ENCODE measurements at places on chromosomes 12 and 14.

DNA sequence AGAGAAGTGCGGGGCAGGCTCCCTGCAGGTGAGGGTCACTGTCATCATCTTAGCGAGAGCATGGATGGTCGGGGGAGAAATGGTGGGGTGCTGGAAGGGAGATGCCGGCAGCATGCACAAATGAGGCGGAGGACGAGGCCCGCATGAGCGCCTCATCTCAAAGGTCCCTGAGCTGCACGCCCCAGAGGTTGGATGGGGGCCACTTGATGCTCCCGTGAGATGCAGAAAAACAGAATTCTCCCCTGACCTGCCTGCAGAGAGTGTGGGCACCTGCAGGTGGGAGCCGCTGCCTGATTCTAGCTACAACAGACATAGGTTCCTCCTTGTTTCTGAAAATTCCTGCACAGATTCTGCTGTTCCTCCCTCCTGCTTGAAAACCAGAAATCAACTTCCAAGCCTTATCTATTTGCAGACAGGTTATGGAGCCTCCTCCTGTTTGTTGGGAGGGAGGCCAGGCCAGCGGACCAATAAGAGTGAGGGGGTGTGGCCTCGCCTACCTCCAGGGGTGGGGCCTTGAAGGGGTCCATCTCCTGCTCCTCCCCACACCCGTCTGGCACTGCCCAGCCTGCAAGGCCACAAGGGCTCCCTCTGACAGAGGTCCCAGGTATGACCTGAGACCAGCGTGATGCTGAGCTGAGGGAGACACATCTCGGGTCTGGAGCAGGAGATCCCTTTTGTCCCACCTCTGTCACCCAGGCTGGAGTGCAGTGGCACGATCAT lies 67.2 kb downstream of the KDM2B start:
- no peak for DNase-seq

DNA sequence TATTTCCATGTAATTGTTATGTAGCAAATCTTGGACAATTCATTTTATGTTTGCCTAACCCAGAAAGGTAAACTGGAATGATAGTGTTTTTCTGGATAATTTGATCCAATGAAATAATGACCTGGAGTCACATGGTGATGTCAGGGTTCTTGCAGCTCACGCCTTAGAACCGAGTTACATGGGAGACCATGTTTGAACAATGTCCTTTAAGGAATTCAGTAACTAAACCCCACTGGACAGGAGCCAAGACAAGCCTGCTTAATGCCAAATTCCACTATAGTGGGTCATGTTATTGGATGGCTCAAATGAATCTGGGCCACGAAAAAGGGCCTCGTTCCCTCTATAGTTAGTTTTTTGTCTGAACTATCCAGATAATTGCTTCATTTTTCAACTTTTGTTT lies 255.8 kb upstream of the HMGA2 start:
- DNase-seq: no peak

- DNase-seq: no peak
Measured at GRCh38 chr14:29905543-29905942, 22.1 kb downstream of the PRKD1 start.

DNA sequence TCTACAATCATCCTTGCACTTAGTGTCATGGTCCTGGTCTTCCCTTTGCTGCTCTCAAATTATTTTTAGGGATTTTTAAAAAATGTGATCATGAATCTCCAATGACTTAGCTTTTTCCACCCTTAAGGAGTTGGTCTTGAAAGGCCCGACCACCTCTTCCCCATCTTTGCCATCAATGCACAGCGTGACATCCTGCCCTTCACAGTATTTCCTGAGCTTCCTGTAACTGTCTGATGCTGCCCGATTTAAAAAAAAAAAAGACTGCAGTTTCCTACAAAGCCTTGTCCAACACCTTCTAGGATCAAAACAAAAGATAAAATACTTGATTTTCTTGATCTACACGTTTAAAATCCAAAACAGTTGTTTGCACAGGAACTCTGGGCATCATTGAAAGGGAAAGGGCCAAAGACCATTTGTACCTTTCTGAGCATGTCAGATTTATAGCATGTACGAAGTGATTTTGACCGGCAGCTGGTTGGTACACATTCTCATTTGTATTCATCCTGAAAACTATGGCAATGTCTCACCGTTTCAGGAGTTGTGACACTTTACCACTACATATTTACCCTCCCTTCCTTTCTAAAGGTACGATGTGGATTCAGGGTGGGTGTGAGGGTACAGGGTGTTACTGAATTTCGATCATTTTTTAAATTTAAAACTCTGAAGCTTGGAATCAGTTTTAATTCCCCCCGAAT lies 7.4 kb upstream of the ELK3 start:
- no peak for DNase-seq

DNA sequence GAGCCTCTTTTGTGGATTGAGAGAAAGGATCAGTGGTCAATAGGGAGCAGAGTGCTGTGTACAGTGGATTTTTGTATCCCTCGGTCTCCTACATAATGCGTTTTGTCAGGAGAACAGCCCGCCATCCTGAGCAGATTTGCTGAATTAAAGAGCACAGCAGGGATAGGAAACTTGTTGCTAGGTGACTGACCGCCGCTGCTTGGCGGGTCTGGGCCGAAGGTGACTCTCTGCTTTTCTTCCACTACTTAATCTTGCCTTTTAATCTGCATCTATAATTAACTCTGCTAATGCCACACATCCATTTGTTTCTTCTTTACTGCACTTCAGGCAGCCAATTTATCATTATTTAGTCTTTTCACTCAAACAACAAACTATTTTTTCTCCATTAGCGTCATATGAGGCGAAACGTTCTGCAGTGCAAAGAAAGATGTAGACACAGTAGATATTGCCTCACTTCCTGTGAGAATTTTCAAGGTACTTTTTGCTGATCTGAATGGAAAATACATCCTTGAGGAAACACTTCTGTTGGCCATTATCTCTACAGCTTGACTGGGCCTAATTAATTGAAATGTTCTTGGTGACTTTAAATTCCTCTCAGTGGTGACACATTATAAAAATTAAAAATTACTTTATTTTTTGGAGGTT lies 108.0 kb downstream of the PPM1A start:
- DNase-seq: no peak

DNA sequence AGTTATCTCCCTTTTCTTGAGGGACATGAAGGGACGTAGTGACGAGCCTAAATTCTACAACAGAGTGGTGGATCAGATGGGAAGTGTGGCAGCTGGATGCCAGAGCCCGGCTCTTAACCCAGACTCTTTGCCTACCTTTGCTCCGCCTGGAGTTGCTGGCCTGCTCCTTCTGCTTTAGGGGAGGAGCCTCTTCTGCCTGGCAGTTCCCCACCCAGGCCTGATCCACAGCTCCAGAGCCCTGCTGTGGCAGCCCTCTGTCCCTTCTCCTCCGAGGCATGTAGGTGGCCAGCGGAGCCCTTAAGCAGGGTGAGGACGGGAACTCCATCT lies 2.3 kb upstream of the PRPH start:
- DNase-seq: no peak

GRCh38 chr14:74514471-74514941 lies 20.9 kb downstream of the ISCA2 start:
- peak; percentile 33 for DNase-seq

GRCh38 chr14:101065246-101065645 lies 161.7 kb upstream of the RTL1 start:
- DNase-seq: no peak

GRCh38 chr14:102768223-102769048 lies 8.8 kb upstream of the TRAF3 start:
- DNase-seq: no peak

DNA sequence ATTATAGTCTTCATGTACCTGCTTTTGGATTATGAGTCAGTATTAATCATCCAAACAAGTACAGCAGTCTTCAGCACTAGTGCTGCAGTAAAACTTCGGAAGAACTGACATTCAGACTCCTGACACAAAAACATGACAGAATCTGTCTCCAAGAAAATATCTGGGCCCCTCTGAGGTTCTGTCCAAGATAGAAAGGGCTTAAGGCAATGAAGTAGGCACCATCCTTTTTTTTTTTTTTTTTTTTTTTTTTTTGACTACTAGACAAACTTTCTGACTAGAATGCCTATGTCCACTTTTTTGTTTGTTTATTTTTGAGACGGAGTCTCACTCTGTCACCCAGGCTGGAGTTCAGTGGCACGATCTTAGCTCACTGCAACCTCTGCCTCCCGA lies 112.5 kb downstream of the MED13L start:
- DNase-seq: peak; percentile 74

GRCh38 chr14:91169951-91170350 lies 56.1 kb downstream of the DGLUCY start:
- no peak for DNase-seq

DNA sequence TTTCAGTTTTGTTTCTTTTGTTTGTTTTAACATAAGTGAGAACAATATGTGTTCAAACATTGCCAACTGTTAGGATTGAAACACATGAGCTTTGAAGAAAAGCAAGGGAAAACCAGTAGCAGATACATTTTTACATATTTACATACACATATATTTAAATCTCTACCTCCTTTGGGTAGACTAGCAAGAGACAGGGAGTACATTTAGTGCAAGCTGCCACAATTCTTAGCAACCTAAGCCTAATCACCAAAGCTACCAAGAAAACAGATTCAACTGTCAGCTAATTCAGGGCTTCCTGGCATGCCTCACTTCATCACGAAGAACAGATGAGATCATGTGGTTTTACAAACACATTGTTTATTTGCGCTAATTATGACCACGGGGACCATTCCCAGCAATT lies 143.1 kb downstream of the PRIMA1 start:
- DNase-seq: no peak

GRCh38 chr12:56634837-56635791 lies 5.0 kb upstream of the BAZ2A start:
- DNase-seq: peak; percentile 92

DNA sequence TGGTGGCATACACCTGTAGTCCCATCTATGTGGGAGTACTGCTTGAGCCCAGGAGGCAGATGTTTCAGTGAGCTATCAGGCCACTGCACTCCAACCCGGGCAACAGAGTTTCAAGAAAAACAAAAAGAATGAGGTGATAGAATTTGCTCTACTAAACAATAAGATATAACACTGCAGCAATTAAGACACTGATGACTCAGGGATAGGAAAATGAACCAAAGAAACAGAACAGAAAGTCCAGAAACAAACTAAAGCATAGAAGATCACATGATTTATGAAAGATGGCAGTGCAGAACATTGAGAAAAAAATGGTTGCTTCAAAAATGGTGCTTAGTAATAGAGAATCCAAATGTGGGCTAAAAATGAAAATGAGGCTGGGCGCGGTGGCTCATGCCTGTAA lies 65.2 kb upstream of the AP4S1 start:
- no peak for DNase-seq

- no peak for DNase-seq
Measured at GRCh38 chr14:89814126-89814525, 140.4 kb downstream of the EFCAB11 start.

DNA sequence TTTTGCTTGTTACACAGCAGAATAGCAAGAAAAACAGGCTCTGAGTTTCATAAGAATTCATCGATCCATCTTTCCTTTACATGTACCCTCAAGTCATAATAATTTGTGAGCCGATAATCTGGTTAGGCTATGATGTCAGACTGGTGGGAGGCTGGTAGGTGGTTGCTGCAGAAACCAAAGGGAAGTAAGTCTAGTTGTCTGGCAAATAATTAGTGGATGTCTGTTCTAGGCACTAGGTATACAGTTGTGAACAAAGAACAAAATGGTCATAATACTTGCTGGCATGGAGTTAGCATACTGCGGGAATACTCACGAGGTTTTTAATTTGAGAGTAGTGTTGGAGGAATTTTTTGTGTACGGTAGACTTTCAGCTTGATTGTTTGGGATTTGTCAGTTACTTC lies 8.8 kb downstream of the SUSD6 start:
- DNase-seq: no peak
